Left colon (tissue), 2 donors: ENCODE measurements at places on chromosomes 6 and 20. TPM values are rescaled to one million over a fixed set of nuclear protein-coding genes. Genes with fewer than 3 reads are reported as not detected.

RING1 gene
- total RNA-seq = 27.4 TPM

SH3BGRL2 gene
- total RNA-seq = 141 TPM

- DNase-seq = no peak
Measured at GRCh38 chr6:124903797-124904196, 58.4 kb upstream of the RNF217 start.

DNA sequence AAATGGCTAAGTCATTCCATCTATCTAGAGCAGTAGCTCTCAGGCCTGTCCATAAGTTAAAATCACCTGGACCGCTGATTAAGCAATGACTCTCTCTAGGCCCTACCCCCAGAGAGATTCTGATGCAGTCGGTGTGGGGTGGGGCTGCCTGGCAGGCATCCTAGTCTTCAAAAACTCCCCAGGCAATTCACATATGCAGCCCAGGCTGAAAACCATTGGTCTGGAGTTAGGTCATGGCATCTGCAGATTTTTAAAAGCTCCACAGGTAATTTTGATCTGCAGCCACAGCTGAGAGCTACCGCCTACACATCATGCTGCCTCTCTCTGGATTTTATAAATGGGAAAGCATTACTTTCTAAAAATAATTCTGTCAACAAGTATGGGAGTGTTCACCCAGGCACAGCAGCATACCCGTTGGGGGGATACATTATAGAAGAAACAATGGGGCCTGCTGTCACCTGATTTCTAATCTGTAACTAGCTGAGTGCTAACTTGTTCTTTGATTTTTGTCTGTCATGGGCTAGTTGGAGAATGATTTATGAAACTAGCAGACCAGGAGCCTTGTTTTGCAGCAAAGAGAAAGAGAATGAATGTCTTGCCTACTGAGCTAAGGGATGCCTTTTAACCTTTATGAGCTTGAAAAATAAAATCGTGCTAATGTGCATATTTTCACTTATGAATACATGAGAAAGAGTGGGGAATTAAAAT is 44.1 kb upstream of the ATXN1 start:
- DNase-seq = no peak

DNA sequence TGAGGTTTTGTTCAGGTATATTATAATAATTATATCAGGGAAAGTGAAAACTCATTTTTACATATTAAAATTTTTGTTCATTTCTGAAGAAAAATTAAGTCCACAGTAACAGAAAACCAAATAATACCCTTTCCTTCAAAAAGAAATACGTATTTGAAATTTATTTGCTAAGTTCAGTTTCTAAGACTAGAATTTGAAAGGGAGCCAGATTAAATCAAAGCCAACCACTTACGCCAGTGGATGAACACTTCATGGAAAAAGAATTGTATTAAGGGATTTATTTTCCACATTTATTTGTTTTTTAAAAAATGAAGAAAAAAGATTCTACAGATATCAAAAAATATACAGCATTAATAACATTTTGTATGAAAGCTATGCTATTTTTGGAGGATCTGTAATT is 654.4 kb downstream of the EYS start:
- DNase-seq = no peak

DNA sequence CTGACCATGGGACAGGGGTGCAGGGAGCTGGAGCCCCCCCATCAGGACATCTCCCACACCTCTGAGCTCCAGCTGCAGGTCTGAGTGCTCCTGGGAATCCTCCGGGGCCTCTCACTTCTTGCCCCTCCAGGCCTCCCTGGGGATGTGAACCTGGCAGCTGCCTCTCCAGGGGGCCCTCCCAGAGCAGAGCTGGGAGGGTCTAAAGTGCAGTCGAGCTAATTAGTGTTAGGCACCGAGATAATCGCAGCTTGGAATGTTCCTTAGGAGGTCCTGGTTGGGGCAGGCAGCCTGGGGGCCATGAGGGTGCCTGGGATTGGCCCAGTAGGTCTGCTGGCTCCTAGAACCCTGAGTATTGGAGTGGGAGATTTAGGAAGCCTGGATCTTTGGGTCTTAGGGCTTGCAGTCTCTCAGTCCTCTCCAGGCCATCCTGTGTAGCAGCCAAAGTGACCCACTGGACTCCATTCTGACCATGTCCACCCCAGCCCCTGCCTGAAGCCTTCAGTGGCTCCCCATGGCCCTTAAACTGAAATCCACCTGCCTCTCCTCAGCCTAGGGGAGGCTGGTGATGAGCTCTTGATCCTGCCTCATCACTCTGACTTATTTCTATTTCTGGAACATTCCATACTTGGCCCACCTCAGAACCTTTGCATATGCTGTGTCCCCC is 26.0 kb downstream of the CEBPB start:
- DNase-seq = no peak
